ENCODE measurements at places on chromosomes 13 and 19. TPM values are rescaled to one million over a fixed set of nuclear protein-coding genes. Genes with fewer than 3 reads are reported as not detected.

The LRRC25 gene
- 1.9 TPM for polyA plus RNA-seq

The PABPC3 gene
- 1.6 TPM for polyA plus RNA-seq

The CYP2F1 gene
- 0.26 TPM for polyA plus RNA-seq

The NLRP5 gene
- polyA plus RNA-seq, result not detected

The CEACAM6 gene
- 3.6 TPM for polyA plus RNA-seq

The FFAR2 gene
- polyA plus RNA-seq, result 0.25 TPM

The DMWD gene
- polyA plus RNA-seq, result 46.8 TPM

The TSKS gene
- 0.45 TPM for polyA plus RNA-seq

The ARL11 gene
- 0.50 TPM for polyA plus RNA-seq

The HSD17B14 gene
- 9.3 TPM for polyA plus RNA-seq

The FBXW9 gene
- 10.2 TPM for polyA plus RNA-seq

The F7 gene
- 0.46 TPM for polyA plus RNA-seq

The LILRB3 gene
- 2.5 TPM for polyA plus RNA-seq

The OR7D2 gene
- polyA plus RNA-seq, result 0.13 TPM

The GPR18 gene
- polyA plus RNA-seq, result not detected

The OR2Z1 gene
- not detected for polyA plus RNA-seq

The TEX29 gene
- polyA plus RNA-seq, result 1.0 TPM

The TMC4 gene
- 31.4 TPM for polyA plus RNA-seq

The ADGRE3 gene
- polyA plus RNA-seq, result not detected

The HTR2A gene
- polyA plus RNA-seq, result 0.56 TPM

The CEACAM8 gene
- 0.33 TPM for polyA plus RNA-seq

The GSX1 gene
- not detected for polyA plus RNA-seq

The HAUS8 gene
- polyA plus RNA-seq, result 13.7 TPM

The MAP2K7 gene
- polyA plus RNA-seq, result 33.1 TPM

The B3GNT8 gene
- polyA plus RNA-seq, result 9.6 TPM

The TGFBR3L gene
- polyA plus RNA-seq, result not detected

The ZNF763 gene
- polyA plus RNA-seq, result 8.1 TPM

The ZNF582 gene
- polyA plus RNA-seq, result 13.1 TPM

The ELSPBP1 gene
- not detected for polyA plus RNA-seq

The SYNGR4 gene
- not detected for polyA plus RNA-seq

The KLC3 gene
- 1.3 TPM for polyA plus RNA-seq

The CBLC gene
- polyA plus RNA-seq, result 4.6 TPM

The DIAPH3 gene
- 7.6 TPM for polyA plus RNA-seq

The FPR2 gene
- polyA plus RNA-seq, result 0.24 TPM

The RPS28 gene
- 565 TPM for polyA plus RNA-seq

The KRTDAP gene
- polyA plus RNA-seq, result 1.6 TPM

The ZNF558 gene
- polyA plus RNA-seq, result 53.4 TPM

The DPRX gene
- not detected for polyA plus RNA-seq

Measured in left lung (tissue), 14 donors.